Calu3 (cell line): ENCODE measurements at places on chromosomes 2 and 18. TPM values are rescaled to one million over a fixed set of nuclear protein-coding genes. Genes with fewer than 3 reads are reported as not detected.

Gene KCNK3
- not detected in 2 replicates for total RNA-seq

DNA sequence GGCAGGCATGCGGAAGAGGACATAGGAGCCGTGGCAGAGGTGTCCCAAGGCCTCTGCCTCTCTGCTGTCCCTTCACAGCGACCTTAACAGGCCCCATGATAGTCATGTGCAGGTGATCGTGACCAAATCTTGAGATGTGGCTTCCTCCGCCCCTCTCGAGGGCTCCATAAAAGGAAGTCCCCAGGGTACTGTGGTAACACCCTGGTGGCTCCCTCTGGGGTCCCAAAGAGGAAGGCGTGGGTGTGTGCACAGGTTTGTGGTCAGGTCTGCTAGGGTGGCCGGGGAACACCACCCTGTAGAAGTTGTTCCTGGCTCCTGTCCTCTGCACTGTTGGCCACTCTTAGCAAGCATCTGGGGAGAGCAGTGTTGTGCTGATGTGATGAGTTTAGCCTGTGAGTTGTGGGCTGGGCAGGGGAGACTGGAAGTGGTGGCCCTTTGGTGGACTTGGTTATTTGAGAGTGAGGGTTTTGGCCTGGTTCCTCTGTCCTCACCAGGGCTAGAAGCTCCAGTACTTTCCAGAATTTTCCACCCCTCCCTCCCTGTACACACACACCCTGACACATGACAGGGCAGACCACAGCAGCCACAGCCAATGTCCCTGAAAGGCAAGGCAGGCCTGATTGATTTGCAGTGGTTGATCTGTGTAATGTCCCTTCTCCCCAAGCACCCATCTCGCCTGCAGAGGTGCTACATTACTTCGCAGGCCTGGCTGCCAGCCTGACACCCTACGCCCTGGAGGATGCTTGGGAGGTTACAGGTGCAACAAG lies 68.9 kb upstream of the BOD1L2 start:
- no peaks in the 10 kb centered on the region for H3K27me3 ChIP-seq
- DNase-seq = no peak
- H3K4me1 ChIP-seq = peaks cover 10% of the 10 kb centered on the region
- H3K27ac ChIP-seq = no peak overlapping the region

Gene VWA3B
- not detected in 2 replicates for total RNA-seq

GRCh38 chr18:13222856-13223281 lies 4.3 kb downstream of the LDLRAD4 start:
- no peak for DNase-seq
- peaks cover 6% of the 10 kb centered on the region for H3K36me3 ChIP-seq

GRCh38 chr18:45518311-45519155 lies 96.7 kb upstream of the SLC14A2 start:
- H3K4me3 ChIP-seq = no peak overlapping the region
- DNase-seq = no peak
- H3K36me3 ChIP-seq = no peaks in the 10 kb centered on the region
- no peak overlapping the region for H3K27ac ChIP-seq
- H3K4me1 ChIP-seq = no peaks in the 10 kb centered on the region

DNA sequence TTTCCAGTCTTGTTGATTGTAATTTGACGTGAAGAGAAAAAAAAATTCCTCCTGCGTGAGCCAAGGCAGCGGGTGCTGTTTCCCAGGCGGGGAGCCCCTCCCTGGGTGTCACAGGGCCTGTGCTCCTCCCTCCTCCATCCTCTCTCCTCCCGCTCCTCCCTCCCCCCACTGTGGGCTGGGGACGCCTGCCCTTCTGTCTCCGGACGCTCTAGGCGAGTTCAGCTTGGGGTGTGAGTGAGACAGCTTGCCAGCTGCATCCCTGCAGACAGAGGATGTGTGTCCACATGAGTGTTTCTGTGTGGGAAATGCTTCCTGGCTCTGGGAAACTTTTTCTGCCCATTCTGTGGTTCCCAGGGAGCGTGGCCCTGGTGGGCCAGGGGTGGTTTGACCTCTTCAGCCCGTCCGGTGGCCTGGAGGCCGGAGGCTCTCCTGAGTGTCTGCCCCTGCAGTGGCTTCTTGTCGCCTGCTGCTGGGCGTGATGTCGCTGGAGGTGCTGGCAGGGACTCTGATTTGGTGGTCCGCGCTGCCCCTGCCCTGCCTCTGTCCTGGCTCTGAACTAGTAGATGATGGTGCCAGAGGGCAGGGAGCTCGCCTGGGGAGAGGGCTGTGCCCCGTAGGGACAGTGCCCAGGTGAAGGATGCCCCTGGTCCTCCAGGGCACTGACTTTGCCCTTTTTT lies 96.4 kb downstream of the USP40 start:
- no peaks in the 10 kb centered on the region for H3K27me3 ChIP-seq
- H3K36me3 ChIP-seq = peaks cover 36% of the 10 kb centered on the region
- no peak for DNase-seq
- H3K4me3 ChIP-seq = no peak overlapping the region

DNA sequence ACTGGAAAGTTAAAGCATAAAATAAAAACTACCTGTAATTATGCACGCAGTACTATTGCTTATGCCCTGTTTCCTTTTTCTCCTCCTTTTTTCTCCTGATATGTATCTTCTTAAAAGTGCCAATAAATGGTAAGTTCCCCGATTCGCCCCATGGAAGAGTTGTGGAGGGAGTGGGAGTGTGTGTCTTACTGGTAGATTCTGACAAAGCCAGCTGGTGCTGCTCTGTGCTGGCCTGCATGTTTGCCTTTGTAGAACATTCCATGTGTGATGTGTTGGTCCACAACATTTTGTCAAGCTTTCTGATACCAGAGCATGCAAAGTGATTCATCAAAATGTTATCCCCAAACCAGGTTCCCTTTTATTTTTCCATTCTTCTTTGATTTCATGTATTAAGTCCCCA lies 356.9 kb upstream of the RAB12 start:
- no peak overlapping the region for H3K4me3 ChIP-seq
- DNase-seq = no peak
- no peaks in the 10 kb centered on the region for H3K4me1 ChIP-seq
- H3K36me3 ChIP-seq = no peaks in the 10 kb centered on the region
- no peak overlapping the region for H3K27ac ChIP-seq

DNA sequence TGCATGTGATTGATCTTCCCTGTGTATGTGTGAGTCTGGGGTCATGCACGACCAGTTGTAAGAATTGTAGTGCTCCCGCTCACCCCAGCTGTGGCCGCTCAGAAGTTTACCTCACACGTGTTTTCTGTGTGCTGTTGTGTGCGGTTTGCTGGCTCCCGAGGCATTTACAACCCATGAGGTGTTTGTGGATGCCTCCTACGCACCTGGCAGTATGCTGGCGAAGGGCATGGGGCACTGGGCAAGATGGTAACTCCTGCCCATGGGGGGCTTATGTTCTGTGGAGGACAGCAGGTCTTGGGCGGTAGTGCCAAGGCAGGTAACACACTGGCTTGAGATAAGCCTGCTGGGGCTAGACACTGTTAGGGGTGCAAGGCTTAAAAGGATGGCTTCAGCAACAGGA lies 102.6 kb upstream of the HS6ST1 start:
- peaks cover under 1% of the 10 kb centered on the region for H3K36me3 ChIP-seq
- peaks cover 13% of the 10 kb centered on the region for H3K27me3 ChIP-seq
- no peak overlapping the region for H3K4me3 ChIP-seq
- H3K27ac ChIP-seq = no peak overlapping the region
- DNase-seq = no peak

DNA sequence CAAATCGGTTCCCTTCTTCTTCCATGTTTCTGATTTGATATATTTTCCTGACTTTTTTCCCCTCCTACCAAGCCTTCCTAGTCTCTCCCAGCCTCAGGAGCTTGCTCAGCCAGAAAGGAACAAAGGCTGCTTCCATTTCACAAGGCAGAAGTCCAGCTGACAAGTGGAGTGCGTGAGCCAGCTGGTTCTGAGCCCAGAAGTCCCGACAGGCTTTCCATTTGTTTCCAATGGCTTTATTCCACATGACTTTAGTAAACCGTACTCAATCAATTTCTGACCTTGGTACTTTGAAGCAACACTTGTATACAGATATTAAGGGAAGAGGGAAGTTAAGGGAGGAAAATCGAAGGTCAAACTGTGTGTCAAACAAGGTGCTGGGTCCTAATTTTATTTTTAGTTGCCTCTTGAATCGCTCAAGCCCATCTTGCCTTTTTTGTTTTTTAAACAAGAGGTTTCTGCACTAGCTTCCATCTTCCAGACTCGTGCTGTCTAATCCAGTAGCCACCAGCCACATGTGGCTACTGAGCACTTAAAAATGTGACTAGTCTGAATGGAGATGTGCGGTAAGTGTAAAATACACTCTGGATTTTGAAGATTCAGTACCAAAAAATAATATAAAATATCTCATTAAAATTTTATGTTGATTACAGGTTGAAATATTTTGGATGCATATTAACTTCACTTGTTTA lies 36.2 kb downstream of the WIPF1 start:
- H3K27ac ChIP-seq = no peak overlapping the region
- no peak overlapping the region for H3K4me3 ChIP-seq
- H3K27me3 ChIP-seq = peaks cover 16% of the 10 kb centered on the region
- H3K36me3 ChIP-seq = no peaks in the 10 kb centered on the region
- DNase-seq = no peak

DNA sequence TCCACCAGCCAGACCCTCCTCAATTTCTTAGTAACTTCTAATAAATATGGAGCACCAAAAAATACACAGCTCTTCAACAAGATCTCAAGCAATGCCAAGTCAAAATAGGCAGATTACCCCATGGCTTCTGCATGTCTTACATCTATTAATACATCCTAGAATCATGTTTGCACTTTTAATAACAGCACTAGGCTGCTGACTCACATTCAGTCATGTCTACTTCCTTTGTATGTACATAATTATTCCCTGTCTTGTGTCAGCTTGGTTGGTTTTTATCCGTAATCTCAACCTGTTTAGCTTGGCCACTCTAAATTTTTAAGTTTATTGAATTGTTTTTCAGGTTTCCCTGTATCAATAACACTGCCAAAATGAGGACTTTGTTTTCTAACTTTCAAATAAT lies 420.1 kb upstream of the ACVR2A start:
- DNase-seq = no peak
- peaks cover 62% of the 10 kb centered on the region for H3K4me1 ChIP-seq
- H3K27ac ChIP-seq = peak overlapping the region; percentile 42

Gene SLC23A3
- 4.4 and 6.0 TPM in 2 replicates for total RNA-seq

Gene DUSP2
- total RNA-seq = 4.1 and 5.9 TPM in 2 replicates
